ENCODE measurements at places on chromosomes 7 and 10.
A peak's percentile ranks its signal among the peaks of the same experiment; 100 is the strongest.

DNA sequence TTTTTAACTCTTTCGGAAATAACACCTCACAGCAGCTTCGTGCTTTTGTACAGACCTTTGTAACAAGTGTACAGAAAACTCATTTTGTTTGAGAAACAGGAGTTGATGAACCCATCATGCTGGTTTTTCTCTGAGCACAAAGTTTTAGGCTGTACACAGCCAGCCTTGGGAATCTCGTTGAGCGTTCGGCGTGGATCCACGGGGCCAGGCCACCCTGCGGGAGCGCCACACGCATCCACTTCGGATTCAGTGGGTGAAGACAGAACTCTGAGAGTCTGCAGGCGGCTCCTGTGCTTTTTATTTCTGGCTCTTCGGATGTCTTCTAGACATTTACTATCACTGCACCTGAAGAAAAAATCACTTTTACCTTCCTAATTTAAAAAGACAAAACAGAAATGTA lies 131.2 kb downstream of the SMURF1 start:
- no peak for DNase-seq

DNA sequence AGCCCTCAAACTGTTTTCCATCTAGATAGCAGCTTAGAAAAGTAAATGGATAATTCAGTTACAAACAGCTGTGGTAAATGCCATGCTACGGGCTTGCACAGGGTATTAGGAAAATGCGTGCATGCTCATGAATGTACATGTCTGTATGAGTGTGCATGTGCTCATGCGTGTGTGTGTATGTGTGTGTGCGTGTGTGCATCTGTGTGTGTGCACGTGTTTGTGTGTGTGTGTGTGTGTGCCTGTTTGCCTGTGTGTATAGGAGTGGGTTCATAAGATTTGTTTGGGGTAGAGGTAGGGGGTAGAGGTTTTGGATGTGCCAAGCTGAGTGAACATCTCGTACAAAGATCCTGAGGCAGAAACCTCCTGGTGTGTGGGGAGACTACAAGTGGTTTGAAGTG lies 52.9 kb downstream of the AOAH start:
- DNase-seq = no peak

DNA sequence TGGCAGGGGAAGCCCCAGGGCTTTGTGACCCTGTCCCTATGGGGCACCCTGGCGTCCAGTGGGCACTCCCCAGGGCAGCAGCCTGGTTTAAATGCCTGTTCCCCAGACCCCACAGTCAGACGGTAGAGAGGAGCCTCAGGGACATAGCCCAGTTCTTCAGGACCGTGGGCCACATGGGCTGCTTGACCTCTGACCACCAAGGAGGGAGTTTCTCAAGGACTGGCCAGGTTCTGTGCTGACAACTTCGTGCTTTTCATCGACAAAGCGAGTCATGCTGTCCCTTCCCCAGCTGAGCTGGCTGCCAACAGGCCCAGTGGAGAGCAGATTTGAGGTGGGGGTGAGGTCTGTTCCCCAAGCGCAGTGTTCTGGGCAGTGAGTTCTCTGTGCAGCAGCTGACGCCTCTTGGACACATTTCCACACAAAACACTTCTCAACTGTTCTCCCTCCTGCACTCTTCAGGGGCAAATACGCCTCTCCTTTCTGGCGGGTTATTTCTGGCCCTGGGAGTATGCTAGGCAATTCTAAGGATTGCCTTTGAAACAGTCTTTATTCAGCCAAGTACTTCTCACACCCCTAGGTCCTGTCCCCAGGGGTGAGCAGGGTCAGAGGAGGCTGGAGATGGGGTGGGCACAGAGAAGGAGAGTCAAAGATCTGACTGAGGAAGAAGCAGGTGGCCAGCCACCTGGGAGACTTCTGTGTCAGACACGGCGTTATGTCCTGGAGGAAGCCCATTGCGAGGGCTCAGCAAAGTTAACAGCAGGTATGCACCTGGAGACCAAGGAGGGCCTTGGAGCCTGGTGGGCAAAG lies 57.3 kb upstream of the CAMK2B start:
- no peak for DNase-seq

DNA sequence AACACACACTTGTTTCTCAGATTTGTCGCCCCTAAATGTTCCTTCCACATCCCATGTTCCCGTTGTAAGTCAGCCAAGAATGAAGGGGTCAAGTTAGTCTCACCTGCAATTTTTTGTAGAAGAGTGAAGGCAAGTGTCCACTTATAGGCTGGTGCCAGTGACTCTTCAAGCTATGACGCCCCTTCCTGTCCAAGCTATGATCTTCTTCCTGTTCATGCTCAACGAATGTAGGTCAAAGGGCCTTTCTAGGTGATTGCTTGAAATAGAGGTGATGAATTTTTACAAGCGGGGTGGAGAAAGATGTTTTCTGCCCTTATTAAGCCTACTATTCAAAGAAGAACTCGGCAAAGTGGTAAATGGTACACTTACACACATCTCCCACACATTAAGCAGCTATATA lies 41.0 kb downstream of the CDK1 start:
- no peak for DNase-seq

DNA sequence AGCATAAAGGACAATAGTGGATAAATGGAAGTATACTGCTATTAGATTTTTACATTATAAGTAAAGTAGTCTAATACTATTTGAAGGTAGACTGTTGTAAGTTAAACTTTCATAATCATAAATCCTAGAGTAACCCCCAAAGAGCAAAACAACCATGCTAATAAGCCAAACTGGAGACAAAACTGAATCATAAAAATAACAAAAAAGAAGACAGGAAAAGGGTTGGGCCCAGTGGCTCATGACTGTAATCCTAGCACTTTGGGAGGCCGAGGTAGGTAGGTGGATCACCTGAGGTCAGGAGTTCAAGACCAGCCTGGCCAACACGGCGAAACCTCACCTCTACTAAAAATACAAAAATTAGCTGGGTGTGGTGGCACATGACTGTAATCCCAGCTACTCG lies 9.7 kb downstream of the CACUL1 start:
- DNase-seq = no peak

GRCh38 chr7:130341882-130342281 lies 2.7 kb upstream of the CPA5 start:
- no peak for DNase-seq

- DNase-seq = no peak
Observed at GRCh38 chr10:127145173-127145572, 51.2 kb downstream of the INSYN2A start.

DNA sequence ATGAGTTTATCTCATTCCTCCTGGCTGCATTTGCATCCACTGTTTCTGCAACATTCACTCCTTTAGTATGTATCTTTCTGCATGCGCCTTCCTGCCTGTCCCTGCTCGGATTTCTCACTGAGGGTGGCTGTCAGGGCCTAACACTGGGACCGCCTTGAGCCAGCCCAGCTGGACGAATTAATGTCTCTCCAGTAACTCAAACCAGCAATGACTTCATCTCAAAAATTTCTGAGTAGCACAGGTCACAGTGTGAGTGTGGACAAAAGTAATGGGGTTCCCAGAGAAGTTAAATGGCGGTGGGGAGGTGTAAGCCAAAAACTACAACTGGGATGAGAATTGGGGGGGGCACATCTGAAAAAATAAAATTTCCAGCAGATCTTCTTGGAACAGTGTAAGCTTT lies 444.0 kb upstream of the MGMT start:
- DNase-seq = no peak

DNA sequence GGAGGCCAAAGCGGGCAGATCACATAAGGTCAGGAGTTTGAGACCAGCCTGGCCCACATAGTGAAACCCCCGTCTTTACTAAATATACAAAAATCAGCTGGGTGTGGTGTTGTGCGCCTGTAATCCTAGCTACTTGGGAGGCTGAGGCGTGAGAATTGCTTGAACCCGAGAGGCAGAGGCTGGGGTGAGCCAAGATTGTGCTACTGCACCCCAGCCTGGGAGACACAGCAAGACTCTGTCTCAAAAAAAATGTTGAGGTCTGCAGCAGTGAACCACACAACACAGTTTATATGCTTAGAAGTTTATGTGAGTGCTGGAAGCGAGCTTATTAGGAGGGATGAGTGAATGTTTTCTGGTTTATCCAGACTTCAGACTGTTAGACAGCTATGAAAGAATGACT lies 10.4 kb downstream of the LHPP start:
- DNase-seq = no peak

GRCh38 chr10:76675561-76675950 lies 962.1 kb downstream of the KCNMA1 start:
- no peak for DNase-seq

DNA sequence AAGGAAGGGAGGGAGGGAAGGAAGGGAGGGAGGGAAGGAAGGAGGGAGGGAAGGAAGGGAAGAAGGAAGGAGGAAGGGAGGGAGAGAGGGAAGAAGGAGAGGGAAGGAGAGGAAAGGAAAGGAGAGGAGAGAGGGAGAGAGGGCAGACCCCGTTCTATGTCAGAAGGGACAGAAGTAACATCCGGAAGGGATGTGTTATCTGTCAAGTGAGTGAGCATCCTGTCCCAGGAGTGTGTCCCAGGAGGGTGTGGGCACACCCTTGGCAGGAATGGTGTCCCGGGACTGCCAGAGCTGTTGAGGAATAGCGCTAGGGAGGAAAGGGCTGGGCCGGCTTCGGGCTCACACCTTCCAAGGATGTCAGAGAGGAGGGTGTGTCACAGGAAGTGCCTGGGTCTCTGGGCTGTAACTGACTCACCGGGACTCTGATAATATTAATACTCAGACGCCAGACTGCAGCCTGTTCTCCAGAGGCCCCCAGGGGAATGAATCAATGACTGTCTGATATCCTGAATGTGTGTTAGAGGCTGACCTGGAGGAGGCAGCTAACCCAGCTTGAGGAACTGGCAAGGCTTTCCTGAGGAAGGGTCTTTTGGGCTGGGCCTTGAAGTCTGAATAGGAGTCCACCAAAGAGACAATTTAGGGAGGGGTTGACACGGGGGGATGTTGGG lies 125.6 kb upstream of the TNRC18 start:
- no peak for DNase-seq

GRCh38 chr7:94045581-94045980 lies 41.4 kb upstream of the BET1 start:
- no peak for DNase-seq

GRCh38 chr7:40221836-40222235 lies 87.0 kb downstream of the SUGCT start:
- DNase-seq = no peak

GRCh38 chr7:101108330-101108857 lies 18.5 kb upstream of the SERPINE1 start:
- no peak for DNase-seq

- DNase-seq = peak; percentile 18
Observed at GRCh38 chr10:91378061-91378460, 32.1 kb upstream of the HECTD2 start.

GRCh38 chr7:36096460-36097095 lies 56.5 kb upstream of the EEPD1 start:
- no peak for DNase-seq

- no peak for DNase-seq
Observed at GRCh38 chr10:101611096-101611905, 23.2 kb downstream of the DPCD start.

DNA sequence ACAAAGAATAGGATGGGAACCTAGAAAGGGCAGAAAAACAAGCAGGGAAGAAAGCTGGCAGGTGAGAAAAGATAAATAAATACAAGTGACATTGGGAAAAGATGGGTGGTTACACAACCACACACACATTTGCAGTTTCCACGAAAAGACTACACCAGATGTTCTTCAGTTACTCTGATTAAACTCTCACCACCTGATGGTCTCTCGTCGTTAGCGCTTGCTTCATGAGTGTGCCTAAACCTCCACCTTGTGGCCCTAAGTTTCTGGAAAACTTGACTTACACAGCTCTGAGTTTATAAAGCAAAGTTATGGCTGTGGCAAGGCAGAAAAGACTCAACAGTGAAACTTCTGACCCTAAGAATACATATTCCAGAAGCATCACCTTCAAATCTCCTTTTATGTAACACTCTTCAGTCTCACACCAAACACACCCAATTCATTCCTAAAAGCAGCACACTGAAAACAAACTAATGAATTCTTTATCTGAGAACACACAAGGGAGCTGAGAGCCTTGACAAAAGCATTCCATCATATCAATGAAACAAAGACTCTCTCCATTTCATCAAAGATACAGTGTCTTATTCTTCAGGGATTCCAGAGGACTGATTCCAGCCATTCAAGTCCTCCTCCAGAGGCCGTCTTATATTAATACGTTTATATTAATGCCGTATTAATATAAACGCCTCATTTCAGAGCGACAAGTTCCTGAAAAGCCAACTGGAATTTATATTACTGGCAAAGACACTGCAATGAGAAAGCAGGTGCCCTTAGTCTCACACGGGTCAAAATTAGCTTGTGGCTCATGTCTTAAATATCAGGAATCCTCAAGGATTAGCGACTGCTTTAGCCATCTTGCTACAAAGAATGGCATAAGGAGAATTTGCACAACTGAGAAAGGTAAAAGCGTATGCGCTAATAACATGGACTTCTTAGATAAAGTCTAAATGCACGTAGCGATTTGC lies 77.6 kb downstream of the RNF216 start:
- no peak for DNase-seq

- DNase-seq = no peak
Observed at GRCh38 chr10:7529638-7530037, 118.8 kb upstream of the SFMBT2 start.

GRCh38 chr10:114048472-114048871 lies 4.8 kb downstream of the ADRB1 start:
- DNase-seq = no peak

GRCh38 chr10:45380903-45381620 lies 7.0 kb downstream of the ALOX5 start:
- DNase-seq = no peak

GRCh38 chr10:6343305-6344010 lies 140.7 kb downstream of the PFKFB3 start:
- DNase-seq = no peak

- no peak for DNase-seq
Observed at GRCh38 chr7:141558544-141559183, 7.5 kb downstream of the AGK start.

- no peak for DNase-seq
Observed at GRCh38 chr10:58743466-58744115, 230.9 kb downstream of the BICC1 start.

DNA sequence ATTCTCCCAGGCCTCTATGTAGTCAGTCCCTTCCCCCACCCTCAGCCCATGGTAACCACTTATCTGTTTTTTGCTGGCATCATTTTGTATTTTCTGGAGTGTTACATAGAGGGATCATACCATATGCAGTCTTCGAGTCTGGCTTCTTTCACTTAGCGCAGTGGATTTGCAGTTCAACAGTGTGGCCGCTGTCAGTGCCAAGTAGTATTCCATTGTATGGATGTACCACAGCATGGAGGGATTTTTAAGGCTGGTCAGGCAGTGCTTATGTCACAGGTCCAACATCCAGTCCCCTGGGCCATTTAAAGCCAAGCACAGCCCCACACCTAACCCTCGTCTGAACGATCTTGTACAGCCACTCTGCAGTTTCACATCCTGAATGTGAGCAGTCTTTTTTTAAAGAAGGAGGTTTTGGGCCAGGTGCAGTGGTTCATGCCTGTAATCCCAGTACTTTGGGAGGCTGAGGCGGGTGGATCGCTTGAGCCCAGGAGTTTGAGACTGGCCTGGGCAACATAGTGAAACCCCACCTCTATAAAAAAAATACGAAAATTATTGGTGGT lies 121.8 kb downstream of the CUX1 start:
- no peak for DNase-seq

DNA sequence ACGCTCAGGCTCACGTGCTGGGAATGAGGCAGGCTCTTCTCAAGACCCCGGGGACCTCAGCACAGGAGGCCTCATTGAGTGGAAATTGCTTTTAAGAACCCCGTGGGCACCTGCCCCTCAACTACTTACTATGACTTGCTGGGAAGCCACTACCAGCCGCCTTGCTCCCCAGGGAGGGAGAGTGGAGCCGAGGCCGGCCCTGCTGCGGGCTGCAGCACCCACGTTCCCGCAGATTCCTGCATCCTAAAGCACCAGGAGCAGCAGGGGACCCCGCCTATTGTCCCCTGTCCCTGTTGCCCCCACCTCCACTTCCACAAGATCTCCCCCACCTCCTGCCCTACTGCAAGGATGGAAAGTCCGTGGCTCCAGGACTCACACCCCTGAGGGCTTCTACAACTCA lies 541.6 kb upstream of the PFKP start:
- no peak for DNase-seq
